Bronchial epithelial cell (primary cell): ENCODE measurements at places on chromosomes 2 and 18. TPM values are rescaled to one million over a fixed set of nuclear protein-coding genes. Genes with fewer than 3 reads are reported as not detected.
A peak's percentile ranks its signal among the peaks of the same experiment; 100 is the strongest.

PSTPIP2 gene
- 6.0 and 6.6 TPM in 2 replicates for total RNA-seq

- DNase-seq = no peak
Observed at GRCh38 chr2:41062336-41062735, 610.4 kb upstream of the SLC8A1 start.

CNDP2 gene
- total RNA-seq = 59.5 and 67.4 TPM in 2 replicates

THOC1 gene
- total RNA-seq = 32.1 and 35.7 TPM in 2 replicates

DNA sequence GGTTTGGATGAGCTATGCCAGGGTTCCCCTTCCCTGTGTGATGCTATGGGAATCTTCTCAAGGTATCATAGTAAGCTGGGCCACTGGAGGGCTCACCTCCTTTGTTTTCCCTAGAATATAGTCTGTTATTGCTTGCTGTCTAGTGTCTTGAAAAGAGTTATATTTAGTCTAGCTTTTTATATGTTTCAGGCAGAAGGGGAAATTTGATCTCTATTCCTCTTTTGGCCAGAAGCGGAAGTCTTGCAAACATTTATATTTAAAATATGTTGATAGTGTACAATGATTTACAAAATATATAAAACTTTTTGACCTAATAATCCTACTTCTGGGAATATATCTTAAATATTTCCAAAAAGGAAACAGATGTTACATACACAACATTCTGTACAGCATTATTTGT is 260.7 kb downstream of the FHOD3 start:
- no peak for DNase-seq

- DNase-seq = no peak
Observed at GRCh38 chr2:136487421-136487820, 277.9 kb upstream of the THSD7B start.

GRCh38 chr2:71554028-71554705 is 100.8 kb downstream of the DYSF start:
- DNase-seq = no peak

- DNase-seq = no peak
Observed at GRCh38 chr2:115480741-115481140, 1038.3 kb downstream of the DPP10 start.

DNA sequence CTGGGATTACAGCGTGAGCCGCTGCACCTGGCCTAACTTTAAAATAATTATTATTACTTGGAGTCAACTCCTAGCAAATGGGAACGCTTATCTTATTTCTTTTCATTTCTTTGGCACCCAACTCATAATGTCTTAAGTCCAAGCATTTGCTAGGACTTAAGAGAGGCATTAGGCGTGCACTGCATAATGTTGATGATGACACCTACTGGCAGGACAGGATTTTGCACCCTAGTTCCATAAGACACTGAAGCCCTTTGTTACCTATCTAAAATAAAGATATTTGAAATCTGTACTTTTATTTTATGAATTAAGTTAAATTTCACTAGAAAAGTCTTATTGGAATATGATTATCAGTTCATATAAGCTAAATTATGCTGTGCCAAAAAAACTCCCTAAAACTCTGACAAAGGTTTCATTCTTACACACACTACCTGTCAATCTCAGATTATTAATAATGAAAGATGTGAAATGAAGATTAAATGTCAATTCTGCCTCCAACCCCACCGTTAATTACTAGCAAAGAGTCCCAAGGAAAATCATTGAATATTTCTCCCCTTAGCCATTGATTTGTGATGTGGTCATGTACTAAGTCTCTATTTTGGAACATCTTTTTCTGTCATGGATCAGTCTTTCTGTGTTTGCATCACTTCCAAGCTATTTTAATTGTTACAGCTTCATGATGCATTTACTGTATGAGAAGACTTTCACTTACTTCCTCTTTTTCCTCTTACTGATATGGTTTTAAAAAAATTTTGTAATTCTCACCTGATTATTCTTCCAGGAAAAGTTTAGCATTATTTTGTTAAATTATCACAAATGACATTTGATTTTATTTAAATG is 12.7 kb upstream of the CDH2 start:
- peak; percentile 80 for DNase-seq

MC2R gene
- total RNA-seq = not detected in 2 replicates

DNA sequence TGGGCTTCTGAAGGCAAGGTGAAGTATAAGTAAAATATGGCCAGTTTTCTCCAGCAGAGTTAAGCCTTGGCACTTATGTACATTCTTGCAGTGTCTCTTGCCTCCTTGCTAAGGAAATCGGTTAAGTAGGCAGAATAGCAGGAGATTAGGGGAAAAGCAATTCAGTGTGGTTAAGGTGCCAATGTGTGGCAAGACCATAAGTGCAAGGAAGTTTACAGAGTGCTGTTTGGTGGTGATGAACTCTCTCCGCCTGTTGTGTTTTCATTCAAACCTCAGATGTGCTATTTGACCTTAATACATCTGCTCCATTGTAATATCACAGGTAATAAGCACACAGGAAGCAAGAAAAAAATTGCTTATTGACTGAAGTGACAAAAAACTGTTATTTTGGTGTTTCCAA is 156.1 kb downstream of the MGAT5 start:
- no peak for DNase-seq

- no peak for DNase-seq
Observed at GRCh38 chr18:75205514-75206132, 3.3 kb downstream of the PTGR3 start.

DNA sequence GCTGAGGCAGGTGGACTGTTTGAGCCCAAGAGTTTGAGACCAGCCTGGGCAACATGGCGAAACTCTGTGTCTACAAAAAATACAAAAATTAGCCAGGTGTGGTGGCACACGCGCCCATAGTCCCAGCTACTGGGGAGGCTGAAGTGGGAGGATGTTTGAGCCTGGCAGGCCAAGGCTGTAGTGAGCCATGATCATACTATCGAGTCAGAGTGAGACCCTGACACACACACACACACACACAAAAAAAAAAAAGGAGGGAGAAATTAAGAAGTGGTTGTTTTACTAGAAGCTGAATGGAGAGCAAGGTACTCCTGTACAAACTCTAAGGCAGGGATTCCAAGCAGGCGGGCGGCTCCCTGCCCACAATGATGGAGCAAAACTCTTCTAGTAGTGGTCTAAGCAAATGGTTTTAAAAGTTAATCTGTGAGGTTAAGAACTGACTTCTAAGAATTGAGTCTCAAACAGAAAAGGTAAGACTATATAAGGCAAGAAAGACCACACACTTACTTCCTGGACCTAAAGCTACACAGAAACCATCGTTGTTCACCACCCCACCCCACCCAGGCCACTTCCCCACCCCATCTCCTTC is 2.6 kb downstream of the ANKRD44 start:
- no peak for DNase-seq

- DNase-seq = no peak
Observed at GRCh38 chr2:201579536-201579935, 63.8 kb downstream of the TMEM237 start.

GRCh38 chr2:127422559-127423477 is 4.6 kb downstream of the PROC start:
- DNase-seq = no peak

FNDC4 gene
- total RNA-seq = 7.6 and 8.1 TPM in 2 replicates

DNA sequence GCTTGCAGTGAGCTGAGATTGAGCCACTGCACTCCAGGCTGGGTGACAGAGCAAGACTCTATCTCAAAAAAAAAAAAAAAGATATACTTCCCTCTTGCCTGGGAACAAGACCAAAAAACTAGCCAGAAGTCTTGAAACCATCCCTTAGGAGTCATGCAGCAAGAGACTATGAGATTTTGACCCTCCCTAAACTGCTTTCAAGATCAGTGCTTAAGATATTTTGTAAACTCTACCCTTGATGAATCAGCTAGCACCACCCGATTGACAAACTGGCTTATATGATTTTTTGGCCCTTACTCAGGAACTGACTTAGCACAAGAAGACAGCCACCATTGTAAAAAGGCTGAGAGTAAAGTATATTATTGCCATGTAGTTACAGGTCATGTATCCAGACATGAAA is 3.8 kb downstream of the SULT1C3 start:
- DNase-seq = peak; percentile 79

DNA sequence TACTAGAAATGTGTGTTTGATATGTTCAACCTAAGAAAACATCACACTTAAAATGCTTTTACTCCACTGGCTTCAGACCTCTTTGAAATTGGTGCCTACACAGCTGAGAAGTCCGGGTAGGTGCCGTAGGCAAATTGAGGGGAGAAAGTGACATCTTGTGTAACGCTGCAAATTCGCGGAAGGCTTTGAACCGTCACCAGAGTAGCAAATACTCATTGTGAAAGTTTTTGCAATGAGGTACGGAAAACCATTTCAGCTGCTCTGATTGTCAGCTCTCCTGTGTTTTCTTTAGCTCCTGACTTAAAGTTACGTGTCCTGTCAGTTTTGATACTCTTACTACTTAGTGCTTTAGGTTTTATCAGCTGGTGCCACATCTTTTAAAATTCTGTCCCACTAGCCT is 224.5 kb downstream of the FAM210A start:
- peak; percentile 33 for DNase-seq

CPO gene
- 0.13 TPM in 1 of 2 replicates, not detected in the other for total RNA-seq

NOTO gene
- total RNA-seq = not detected in 2 replicates

FSHR gene
- total RNA-seq = not detected in 2 replicates

GRCh38 chr2:106843910-106844250 is 42.1 kb downstream of the ST6GAL2 start:
- no peak for DNase-seq

GRCh38 chr2:30040147-30040546 is 106.7 kb upstream of the YPEL5 start:
- DNase-seq = no peak

- peak; percentile 47 for DNase-seq
Observed at GRCh38 chr2:180077295-180077906, 70.3 kb upstream of the CWC22 start.

- DNase-seq = no peak
Observed at GRCh38 chr2:62545261-62545660, 39.3 kb upstream of the TMEM17 start.

LINC00305 gene
- not detected in 2 replicates for total RNA-seq

PRKD3 gene
- 19.5 and 22.5 TPM in 2 replicates for total RNA-seq

DNA sequence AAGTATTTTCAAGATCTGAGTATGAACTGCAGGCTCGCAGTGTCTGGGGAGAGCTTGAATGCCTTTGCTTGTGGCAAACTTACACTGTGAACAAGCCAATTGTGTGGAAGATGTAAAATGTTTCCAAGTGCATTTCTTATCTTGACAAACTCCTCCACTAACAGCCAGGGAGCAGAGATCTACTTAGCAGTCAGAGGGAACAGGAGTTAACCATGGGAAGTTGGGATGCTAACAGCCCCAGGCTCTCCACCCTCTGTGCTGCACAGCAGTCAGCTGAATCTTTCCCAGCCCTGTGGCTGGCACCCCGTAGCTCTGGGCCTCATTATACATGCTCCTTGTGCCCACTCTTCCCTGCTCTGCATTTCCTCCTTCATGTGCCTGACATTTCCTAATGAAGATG is 450.2 kb downstream of the TSN start:
- DNase-seq = no peak

UGT1A10 gene
- total RNA-seq = not detected in 2 replicates

GRCh38 chr2:133986081-133986837 is 267.6 kb upstream of the MGAT5 start:
- peak; percentile 21 for DNase-seq

RNF125 gene
- total RNA-seq = 0.90 and 1.3 TPM in 2 replicates

COBLL1 gene
- 10.5 and 18.9 TPM in 2 replicates for total RNA-seq
